Activated CD4-positive, alpha-beta T cell treated with anti-CD3 and anti-CD28 coated beads, Interleukin-2, Interleukin-4, amounts not matched to agents 100 ng/mL and 50 ng/mL, durations not matched to agents 16 hours and 8 hours (primary cell): ENCODE measurements at places on chromosomes 3 and 15.

GRCh38 chr3:155076888-155077287, 3.2 kb upstream of the MME start:
- no peak for DNase-seq

GRCh38 chr3:74347563-74348268, 266.7 kb downstream of the CNTN3 start:
- no peak for DNase-seq

DNA sequence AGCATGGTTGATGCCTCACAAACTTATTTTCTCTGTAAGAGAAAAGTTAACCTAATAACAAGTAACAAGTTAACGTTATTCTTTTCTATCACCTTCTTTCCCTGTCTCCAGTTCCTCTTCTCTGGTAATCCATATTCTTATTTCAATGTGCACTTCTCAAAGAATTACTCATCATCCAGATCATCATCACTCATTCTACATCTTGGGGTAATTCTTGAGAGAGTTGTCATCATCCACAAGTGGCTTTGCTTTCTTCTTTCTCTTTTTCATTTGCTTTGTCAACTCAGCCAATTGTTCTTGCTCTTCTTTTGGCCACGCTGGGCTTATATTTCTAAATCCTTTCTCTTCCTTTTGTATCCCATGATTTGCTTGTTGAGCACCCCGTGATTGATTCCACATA, 20.8 kb upstream of the RNF111 start:
- no peak for DNase-seq

DNA sequence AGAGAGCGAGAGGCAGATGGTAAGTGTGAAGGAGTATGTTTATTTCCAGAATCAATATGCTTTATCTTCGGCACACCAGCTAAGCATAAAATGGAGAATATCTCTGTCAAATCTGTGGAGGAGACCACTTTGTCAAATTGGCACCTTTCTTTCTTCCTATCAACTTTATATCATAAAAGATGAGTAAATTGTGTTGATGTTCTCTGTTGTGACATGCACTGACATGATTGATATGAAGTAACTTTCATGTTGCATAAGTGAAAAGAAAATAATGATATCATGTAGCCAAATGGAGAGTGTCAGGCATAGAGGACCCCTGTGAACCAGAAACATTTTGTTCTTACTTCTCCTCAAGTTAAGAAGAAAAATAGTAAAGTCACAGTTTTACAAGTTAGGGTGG, 753.8 kb downstream of the ZNF385D start:
- DNase-seq, result no peak

- DNase-seq, result no peak
Observed at GRCh38 chr15:52318729-52319500, 23.3 kb upstream of the MYO5C start.

- DNase-seq, result no peak
Observed at GRCh38 chr3:39501059-39501458, 33.6 kb downstream of the MOBP start.
